ENCODE measurements at places on chromosomes 7 and 10. TPM values are rescaled to one million over a fixed set of nuclear protein-coding genes. Genes with fewer than 3 reads are reported as not detected.

Gene VPS37D
- total RNA-seq: 2.9 TPM

Gene IFIT1B
- total RNA-seq: 1.0 TPM

Gene SUN3
- not detected for total RNA-seq

Gene MCM7
- total RNA-seq: 234 TPM

Gene WNT8B
- 0.43 TPM for total RNA-seq

Gene C10orf105
- total RNA-seq: 2.9 TPM

Gene NPY4R
- 0.59 TPM for total RNA-seq

DNA sequence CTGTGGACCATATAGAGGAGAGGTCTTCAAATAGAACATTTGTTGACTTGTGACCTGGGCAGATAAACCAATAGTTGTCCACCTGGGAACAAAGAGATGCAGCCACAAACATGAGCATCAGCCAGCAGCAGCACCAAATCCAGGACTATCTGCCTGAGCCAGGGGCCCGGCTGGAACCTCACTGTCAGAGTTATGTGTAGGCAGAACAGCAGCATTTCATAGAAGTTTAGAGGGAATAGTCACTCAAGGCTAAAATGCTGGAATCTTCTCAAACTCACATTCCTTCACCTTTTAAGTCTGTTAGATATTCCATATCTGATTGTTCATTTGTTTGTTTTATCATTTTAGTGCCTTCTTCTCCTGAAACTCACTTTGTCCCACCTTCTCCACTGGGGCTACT, 72.2 kb upstream of the IL6 start:
- ATAC-seq: no peak

GRCh38 chr7:43143918-43144589, 31.6 kb downstream of the HECW1 start:
- no peak for ATAC-seq

DNA sequence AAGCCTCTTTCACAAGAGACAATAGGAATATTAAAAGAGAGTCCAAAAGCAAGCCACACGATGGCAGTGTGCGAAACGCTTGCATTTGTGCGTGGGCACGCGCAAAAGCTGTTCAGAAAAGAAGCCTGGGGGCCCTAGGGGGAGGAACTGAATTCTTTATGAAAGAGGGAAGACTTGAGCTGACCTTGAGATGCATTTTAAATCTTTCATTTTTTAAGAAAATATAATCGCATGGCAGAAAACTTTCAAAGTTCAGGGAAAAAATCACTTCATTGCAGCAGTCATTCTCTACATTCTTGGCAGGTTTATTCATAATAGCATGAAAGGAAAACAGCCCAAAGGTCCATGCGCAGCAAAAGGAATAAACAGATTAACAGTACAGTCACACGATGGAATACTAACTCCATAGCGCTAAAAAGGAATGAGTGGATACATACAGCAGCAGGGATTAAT, 206.5 kb upstream of the PRKCQ start:
- ATAC-seq: peak; percentile 85

- peak; percentile 45 for ATAC-seq
Observed at GRCh38 chr10:93554760-93555432, 11.6 kb upstream of the FFAR4 start.

DNA sequence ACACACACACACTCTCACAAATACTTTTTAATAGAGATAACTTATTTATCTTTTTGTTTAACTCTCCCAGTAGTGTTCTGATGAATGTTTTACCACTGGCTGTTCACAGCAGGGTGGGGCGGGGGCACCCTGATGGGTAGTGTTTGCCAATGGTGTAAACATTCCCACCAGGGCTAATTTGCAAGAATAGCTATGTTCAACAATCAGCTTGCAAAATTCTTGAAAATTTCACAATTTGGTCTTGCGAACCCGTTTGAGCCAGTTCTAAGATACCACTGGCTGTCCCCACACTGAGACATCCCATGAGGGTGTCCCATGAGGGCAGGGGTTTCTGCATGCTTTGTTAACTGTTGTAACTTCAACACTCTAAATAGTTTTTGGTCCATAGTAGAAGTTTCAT, 348.5 kb downstream of the CXCL12 start:
- no peak for ATAC-seq

DNA sequence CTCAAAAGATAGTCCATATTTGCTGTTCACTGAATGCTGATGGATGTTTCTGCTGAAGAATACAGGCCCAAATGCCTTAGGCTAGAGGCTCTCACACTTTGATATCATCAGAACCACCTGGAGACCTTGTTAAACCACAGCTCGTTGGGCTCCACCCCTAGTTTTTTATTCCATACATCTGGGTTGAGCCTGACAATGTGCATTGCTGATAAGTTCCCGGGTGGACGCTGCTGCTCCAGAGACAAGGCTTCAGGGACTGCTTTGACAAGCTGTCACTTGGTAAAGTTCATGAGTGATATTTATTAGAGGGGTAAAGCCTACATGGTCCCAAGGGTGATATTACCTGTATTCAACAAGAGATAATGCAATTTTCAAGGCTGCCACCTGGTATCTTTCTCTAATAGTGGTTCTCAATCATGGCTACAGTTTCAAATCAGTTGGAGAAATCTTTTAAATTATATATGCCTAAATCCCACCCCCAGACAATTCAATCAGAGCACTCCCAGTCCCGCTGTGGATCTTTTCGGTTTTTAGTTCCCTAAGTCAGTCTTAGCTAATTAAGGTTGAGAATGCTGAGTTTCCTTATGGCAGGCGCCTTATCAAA, 107.1 kb upstream of the GSDME start:
- ATAC-seq: no peak

- ATAC-seq: no peak
Observed at GRCh38 chr7:40474790-40475680, 340.2 kb downstream of the SUGCT start.

DNA sequence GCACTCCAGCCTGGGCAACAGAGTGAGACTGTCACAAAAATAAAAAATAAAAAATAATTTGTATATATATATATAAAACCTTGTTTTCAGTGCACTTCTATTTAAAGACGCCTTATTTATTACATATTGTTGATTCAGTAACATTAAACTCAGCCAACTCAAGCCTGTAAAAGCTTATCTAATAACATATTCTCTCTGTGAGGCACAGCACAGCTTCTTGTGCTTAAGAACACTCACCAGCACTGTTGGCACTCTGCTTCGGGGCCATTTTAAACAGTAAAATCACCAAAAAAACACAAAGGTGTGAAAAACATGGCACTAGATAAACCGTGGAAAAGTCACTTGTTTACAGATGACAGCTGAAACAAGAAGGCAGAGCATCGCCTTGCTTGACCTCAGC, 89.0 kb upstream of the C10orf90 start:
- ATAC-seq: no peak

DNA sequence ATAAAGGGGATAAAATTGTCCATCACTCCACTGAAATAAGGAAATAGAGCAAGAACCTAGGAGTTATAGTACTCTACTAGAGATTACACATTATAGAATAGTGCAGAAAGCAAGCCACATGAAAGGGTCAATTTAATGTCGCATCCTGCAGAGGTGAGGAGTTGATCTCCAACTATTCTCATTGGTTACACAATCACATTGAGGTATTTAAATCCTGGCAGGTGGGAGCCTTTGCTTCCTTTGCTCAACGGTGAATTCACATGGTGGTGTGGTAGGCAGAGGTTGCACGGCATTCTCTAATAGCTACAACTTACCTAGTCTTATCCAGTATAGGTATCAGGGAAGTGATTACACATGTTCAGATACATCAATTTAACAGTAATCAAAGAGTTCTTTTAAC, 198.4 kb upstream of the TCF7L2 start:
- ATAC-seq: no peak

DNA sequence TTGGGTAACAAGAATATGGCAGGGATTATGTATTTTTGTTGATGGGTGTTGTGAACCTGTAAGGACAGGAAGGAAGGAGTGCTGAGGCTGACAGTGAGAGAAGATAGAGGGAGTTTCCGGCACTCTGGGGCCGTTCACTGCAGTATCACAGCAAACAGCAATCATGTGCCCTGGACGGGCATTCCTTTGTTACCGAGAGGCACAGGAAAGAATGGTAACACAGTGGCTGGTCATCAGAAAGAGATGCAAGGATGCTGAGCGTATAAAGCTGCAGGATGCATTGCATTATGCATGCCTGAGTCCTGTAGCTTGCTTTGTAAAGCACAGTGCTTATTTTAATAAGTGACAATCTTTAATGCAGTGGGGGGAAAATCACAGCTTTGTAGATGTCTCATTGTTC, 286.8 kb downstream of the RPS24 start:
- peak; percentile 72 for ATAC-seq

DNA sequence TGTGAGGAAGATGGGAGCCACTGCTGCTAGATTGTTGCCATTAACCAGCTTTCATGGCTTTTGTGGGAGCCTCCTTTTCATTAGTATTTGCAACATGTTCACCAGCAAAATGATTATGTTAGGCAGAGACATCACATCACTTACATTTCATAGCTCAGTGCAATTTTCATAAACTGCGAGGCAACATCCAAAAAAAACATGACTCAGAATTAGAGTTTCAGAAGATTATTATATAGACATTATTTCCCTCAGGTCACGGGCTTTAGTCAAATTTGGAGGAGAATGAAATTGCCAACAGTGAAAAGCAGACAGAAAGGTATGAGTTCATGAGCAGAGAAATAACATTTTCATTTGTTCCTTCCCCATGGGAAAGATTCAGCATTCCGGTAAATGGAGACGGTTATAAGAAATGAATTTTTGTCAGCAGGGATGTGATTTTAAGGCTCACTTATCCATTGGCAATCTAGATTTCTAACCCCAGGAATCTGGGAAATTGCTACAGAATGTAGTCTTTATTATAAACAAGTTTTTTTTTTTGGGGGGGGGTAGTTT, 573.2 kb downstream of the AUTS2 start:
- ATAC-seq: no peak

- ATAC-seq: no peak
Observed at GRCh38 chr7:107501593-107501992, 31.7 kb downstream of the GPR22 start.

DNA sequence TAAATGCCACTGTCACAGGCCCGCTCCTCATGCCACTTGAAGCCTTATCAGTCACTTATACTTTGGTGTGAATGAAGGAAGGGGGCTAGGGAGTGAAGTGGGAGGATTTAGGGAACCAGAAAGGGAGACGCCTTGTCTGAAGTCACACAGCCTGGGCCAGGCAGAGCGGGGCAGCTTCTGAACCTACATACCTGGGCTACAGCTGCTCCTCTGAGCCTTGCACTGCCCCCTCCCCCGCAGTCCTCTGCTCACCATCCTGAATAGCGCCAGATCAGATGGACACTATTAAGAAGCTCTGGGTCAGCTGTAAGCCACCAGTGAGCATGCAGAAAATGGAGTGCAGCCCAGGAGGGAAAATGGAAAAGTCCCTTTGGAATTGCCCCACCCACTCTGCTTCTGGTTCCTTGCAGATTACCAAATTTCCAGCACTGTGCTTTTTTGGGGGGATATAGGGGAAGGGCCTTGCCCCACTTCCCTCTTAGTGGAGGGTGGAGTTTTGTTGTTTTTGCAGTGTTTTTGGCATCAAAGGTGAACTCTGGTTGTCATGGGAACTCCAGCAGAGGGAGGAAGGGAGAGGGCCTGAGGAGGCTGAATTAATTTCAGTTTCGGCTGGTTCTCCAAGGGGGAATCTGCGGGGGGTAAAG, 35.0 kb upstream of the ADCYAP1R1 start:
- no peak for ATAC-seq

- no peak for ATAC-seq
Observed at GRCh38 chr7:116273918-116274301, 63.6 kb downstream of the TES start.

- peak; percentile 12 for ATAC-seq
Observed at GRCh38 chr10:123913688-123914268, 22.2 kb upstream of the CPXM2 start.

GRCh38 chr7:55794527-55794926, 68.0 kb downstream of the SEPTIN14 start:
- ATAC-seq: no peak

DNA sequence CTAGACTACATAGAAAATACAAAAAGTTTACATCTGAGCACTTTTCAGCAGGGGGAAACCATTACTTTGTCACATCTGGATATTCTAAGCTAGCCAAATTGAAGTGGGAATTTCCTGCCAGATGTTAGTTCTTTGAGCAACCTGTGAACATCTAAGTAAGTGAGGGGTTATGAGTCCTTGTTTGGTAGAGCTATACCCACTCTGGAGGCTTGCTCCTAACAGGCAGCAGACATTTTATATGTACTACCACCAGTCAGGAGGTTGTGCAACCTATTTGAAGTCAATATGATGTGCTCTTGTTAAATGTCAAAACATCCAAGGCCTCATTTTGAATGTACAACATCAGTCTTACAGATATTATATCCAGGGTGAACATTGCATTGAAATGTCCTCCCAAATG, 143.3 kb upstream of the KAT6B start:
- ATAC-seq: no peak

DNA sequence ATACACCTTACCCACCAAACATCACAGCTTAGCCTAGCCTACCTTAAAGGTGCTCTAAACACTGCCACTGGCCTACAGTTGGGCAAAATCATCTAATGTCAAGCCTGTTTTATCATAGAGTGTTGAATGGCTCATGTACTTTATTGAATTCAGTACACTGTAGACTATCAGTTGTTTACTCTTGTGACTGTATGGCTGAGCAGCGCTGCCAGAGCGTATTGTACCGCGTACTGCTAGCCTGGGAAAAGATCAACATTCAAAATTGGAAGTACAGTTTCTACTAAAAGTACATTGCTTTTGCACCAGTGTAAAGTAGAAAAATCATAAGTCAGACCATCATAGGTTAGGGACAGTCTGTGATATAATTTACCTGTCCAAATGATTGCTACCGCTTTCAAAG, 226.8 kb downstream of the PRPF18 start:
- ATAC-seq: no peak

DNA sequence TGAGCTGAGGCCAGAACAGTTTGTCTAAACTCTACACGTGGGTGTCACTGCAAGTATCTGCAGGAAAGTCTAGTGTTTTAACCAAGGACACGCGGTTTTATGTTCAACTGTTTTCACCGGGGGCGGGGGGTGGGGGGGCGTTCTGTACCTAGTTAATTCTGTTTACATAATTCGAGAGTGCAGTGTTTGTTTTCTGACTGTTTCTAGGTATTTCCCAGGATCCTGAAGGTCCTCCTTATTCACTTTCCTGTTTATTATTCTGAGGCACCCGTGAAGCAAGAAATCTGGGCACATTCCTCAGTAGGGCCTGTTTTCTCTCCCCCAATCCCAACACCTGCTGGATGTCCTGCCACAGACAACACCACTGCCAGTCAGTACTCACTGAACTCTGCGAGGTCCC, 7.6 kb downstream of the LOXL4 start:
- no peak for ATAC-seq

DNA sequence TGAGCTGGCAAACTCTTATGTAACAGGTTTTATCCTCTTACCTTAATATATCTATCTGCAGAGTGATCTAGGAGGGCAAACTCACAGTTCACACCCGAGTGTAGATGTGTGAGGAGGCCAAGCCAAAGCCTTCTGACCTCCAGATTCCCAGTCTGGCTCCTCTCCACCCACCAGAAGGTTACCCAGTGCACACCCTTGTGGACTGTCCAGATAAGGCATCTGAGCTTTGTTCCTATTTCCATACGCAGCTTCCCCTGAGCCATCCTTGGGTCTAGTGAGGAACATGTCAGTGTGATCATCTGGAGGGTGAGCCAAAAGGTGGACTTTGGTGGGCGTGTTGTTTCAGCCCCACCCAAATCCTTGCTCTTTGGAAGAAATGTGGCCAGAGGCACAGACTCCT, 203.0 kb upstream of the MEOX2 start:
- peak; percentile 79 for ATAC-seq
